Peyer's patch (tissue), 4 donors: ENCODE measurements at places on chromosomes 7 and 10. TPM values are rescaled to one million over a fixed set of nuclear protein-coding genes. Genes with fewer than 3 reads are reported as not detected.

DNA sequence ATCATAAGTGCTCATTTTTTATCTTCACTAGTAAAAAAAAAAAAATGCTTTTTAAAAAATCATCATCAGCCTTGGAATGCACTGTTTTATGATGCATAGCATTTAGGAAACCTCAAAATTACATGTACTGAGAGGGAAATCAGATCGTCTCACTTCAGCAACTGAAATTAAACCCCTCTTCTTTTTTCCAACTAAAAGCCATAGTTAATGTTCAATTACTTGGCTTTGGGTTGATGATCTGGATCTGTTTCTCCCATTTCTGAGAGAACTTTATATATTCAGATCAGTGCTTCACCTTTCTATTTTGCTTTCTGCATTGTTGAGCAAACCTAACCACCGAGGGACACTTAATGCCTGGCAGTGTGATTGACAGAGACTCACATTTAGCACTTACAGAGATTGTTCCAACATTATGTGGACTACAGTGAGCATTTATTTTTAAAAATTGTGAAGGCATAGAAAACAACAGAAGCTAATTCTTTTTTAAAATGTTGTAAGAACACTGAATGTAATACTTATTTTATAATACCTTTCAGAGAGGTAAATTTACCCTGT, 678.4 kb downstream of the PHTF2 start:
- H3K36me3 ChIP-seq, result no peaks in the 10 kb centered on the region
- no peak overlapping the region for H3K27ac ChIP-seq
- H3K27me3 ChIP-seq, result no peaks in the 10 kb centered on the region
- no peak overlapping the region for H3K4me3 ChIP-seq

- DNase-seq, result peak; percentile 48
- H3K27ac ChIP-seq, result no peak overlapping the region
- H3K27me3 ChIP-seq, result no peaks in the 10 kb centered on the region
- H3K36me3 ChIP-seq, result no peaks in the 10 kb centered on the region
- no peak overlapping the region for H3K4me3 ChIP-seq
Observed at GRCh38 chr7:77655836-77656455, 40.3 kb upstream of the RSBN1L start.

GRCh38 chr7:157668884-157669767, 332.3 kb downstream of the DNAJB6 start:
- H3K27ac ChIP-seq, result no peak overlapping the region
- H3K27me3 ChIP-seq, result no peaks in the 10 kb centered on the region

- peak overlapping the region; percentile 16 for H3K4me3 ChIP-seq
- peak; percentile 86 for DNase-seq
- no peaks in the 10 kb centered on the region for H3K36me3 ChIP-seq
- H3K27ac ChIP-seq, result peak overlapping the region; percentile 79
- H3K27me3 ChIP-seq, result no peaks in the 10 kb centered on the region
- H3K4me1 ChIP-seq, result peaks cover 22% of the 10 kb centered on the region
Observed at GRCh38 chr10:17029581-17030271, 99.9 kb downstream of the CUBN start.

DNA sequence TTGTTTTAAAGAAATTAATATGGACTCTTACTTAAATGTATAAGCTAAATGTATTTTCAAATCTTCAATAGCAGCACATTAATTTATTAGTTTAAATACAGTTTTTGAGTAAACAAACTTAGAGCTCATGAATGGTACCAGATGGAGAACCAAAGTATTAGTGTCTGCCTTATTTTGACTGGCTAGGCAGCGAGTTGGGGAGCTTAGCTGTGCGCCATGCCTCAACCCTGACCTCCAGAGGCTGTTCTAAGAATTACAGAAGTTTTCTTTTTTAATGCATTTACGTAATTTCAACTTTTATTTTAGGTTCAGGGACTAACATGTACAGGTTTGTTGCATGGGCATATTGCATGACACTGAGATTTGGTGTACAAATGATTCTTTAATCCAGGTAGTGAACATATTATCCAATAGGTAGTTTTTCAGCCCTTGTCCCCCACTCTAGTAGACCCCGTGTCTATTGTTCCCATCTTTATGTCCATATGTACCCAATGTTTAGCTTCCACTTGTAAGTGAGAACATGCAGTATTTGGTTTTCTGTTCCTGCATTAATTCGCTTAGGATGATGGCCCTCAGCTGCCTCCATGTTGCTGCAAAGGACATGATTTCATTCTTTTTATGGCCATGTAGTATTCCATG, 166.8 kb downstream of the IQUB start:
- no peak overlapping the region for H3K27ac ChIP-seq
- H3K4me1 ChIP-seq, result no peaks in the 10 kb centered on the region
- no peaks in the 10 kb centered on the region for H3K27me3 ChIP-seq
- no peak for DNase-seq

Gene SRRT
- 130 TPM for total RNA-seq

GRCh38 chr7:111855161-111855841, 293.0 kb upstream of the IMMP2L start:
- no peaks in the 10 kb centered on the region for H3K36me3 ChIP-seq
- no peaks in the 10 kb centered on the region for H3K27me3 ChIP-seq
- H3K4me3 ChIP-seq, result no peak overlapping the region
- no peak for DNase-seq
- no peaks in the 10 kb centered on the region for H3K4me1 ChIP-seq
- H3K27ac ChIP-seq, result no peak overlapping the region

Gene CALCR
- not detected for total RNA-seq

Gene SLC29A3
- 1.9 TPM for total RNA-seq

- H3K4me3 ChIP-seq, result no peak overlapping the region
- H3K27me3 ChIP-seq, result no peaks in the 10 kb centered on the region
Observed at GRCh38 chr7:20647036-20647435, 31.6 kb downstream of the ABCB5 start.

- H3K27me3 ChIP-seq, result no peaks in the 10 kb centered on the region
- H3K27ac ChIP-seq, result peak overlapping the region; percentile 38
- H3K36me3 ChIP-seq, result peaks cover 6% of the 10 kb centered on the region
- no peak for DNase-seq
- H3K4me3 ChIP-seq, result no peak overlapping the region
- peaks cover 5% of the 10 kb centered on the region for H3K4me1 ChIP-seq
Observed at GRCh38 chr7:50327443-50327842, 22.9 kb downstream of the IKZF1 start.

- H3K4me3 ChIP-seq, result no peak overlapping the region
- H3K4me1 ChIP-seq, result peaks cover 3% of the 10 kb centered on the region
- peak overlapping the region; percentile 74 for H3K27ac ChIP-seq
- no peaks in the 10 kb centered on the region for H3K36me3 ChIP-seq
Observed at GRCh38 chr7:25117226-25118047, 7.6 kb downstream of the CYCS start.

DNA sequence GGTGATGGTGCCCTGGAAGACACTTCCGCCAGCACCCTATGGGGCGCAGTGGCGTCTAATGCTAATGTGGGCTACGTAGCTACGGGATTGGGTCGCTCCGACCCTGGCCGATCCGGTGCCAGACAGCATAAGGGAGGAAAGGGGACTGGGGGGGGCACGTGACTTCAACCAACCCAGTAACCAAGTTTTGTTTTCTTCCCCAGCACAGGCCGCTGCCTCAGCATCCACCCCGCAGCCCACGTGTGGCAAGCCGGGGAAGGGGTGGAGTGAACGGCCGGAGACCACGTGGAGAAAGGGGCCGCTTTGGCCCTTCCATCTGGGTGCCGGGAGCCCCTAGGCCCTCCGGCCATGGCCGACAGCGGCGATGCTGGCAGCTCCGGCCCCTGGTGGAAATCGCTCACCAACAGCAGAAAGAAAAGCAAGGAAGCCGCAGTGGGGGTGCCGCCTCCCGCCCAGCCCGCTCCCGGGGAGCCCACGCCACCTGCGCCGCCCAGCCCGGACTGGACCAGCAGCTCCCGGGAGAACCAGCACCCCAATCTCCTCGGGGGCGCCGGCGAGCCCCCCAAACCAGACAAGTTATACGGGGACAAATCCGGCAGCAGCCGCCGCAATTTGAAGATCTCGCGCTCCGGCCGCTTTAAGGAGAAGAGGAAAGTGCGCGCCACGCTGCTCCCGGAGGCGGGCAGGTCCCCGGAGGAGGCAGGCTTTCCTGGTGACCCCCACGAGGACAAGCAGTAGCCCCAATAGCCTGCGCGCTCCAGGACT, 2.5 kb downstream of the PRR15 start:
- peak; percentile 69 for DNase-seq
- H3K36me3 ChIP-seq, result no peaks in the 10 kb centered on the region
- H3K4me1 ChIP-seq, result no peaks in the 10 kb centered on the region
- no peaks in the 10 kb centered on the region for H3K27me3 ChIP-seq
- H3K27ac ChIP-seq, result peak overlapping the region; percentile 93

Gene OPALIN
- not detected for total RNA-seq

Gene HOXA7
- 4.5 TPM for total RNA-seq

GRCh38 chr7:4951903-4952636, 6.9 kb downstream of the MMD2 start:
- no peak for DNase-seq
- H3K4me3 ChIP-seq, result no peak overlapping the region
- no peak overlapping the region for H3K27ac ChIP-seq
- no peaks in the 10 kb centered on the region for H3K27me3 ChIP-seq
- no peaks in the 10 kb centered on the region for H3K36me3 ChIP-seq

DNA sequence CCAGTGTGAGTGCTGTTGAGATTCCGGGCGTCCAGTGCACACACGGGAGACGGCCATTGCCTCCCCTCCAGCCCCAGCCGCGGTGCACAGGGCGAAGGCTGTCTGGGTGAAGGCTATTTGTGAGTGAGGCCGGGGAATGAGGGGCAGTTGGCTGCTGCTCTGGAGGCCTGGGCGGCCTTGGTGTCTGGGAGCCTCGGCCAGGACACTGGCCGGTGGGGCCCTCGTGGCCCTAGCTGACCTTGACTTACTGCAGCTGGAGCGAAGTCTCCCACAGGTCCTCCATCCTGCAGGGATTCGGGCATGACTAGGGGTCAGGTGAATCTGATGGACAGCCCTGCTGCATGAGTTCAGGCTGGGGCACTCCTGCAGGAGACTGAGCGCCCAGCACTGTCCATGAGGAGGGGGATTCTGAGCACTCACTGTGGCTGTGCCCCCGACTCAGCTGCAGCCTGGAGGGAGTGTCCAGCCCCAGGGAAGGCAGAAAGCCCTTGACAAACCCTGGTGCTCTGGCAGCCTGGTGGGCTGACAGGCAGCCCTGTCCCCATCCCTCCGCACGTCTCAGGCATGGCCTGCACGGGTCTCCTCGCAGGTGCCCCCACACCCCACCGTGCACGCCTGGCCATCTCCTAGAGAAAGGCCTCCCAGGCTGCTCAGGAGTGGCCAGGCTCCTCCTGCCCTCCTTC, 52.7 kb upstream of the FAM20C start:
- H3K4me3 ChIP-seq, result no peak overlapping the region
- H3K4me1 ChIP-seq, result peaks cover 7% of the 10 kb centered on the region
- no peaks in the 10 kb centered on the region for H3K36me3 ChIP-seq
- H3K27me3 ChIP-seq, result no peaks in the 10 kb centered on the region

GRCh38 chr7:43037531-43037930, 74.9 kb upstream of the HECW1 start:
- no peaks in the 10 kb centered on the region for H3K27me3 ChIP-seq
- no peak overlapping the region for H3K27ac ChIP-seq
- DNase-seq, result no peak
- H3K4me1 ChIP-seq, result no peaks in the 10 kb centered on the region

- no peak for DNase-seq
- no peaks in the 10 kb centered on the region for H3K4me1 ChIP-seq
- no peaks in the 10 kb centered on the region for H3K27me3 ChIP-seq
- no peak overlapping the region for H3K27ac ChIP-seq
- no peaks in the 10 kb centered on the region for H3K36me3 ChIP-seq
Observed at GRCh38 chr7:84901366-84901765, 285.5 kb downstream of the SEMA3D start.

DNA sequence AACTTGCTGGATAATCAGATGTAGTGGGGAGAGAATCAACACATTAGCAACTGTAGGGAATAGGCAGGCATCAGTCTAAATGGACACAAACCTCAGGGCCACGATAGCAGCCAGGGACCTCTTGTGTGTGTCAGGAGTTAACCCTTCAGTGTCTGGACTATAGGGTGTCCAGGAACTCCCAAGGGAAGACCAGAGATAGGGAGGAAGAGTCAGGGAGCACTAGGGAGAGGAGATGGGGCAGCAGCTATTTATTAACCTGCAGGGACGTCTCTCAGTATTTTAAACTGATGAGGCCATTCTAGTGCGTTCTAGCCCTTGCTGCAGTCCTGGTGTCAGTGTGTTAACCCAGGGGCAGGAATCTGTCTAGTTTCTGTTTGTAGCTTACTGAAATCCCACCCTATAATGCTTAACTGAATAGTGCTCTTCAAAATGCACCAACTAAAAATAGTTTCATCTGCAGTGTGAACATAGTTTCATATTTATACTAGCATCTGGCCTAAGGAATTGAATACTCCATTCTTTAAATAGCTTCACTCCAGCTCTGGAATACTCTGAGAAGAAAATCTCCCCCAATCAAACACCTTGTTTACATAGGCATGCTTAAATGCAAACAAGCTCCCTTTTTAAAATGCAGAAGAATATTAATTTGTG, 62.7 kb downstream of the ARID5B start:
- H3K4me1 ChIP-seq, result peaks cover 3% of the 10 kb centered on the region
- no peaks in the 10 kb centered on the region for H3K36me3 ChIP-seq
- no peaks in the 10 kb centered on the region for H3K27me3 ChIP-seq
- no peak for DNase-seq
- peak overlapping the region; percentile 66 for H3K27ac ChIP-seq
- H3K4me3 ChIP-seq, result no peak overlapping the region

GRCh38 chr7:9621927-9622326, 1188.5 kb downstream of the NXPH1 start:
- H3K27me3 ChIP-seq, result no peaks in the 10 kb centered on the region
- no peak overlapping the region for H3K27ac ChIP-seq
- no peak overlapping the region for H3K4me3 ChIP-seq
- H3K4me1 ChIP-seq, result no peaks in the 10 kb centered on the region
- H3K36me3 ChIP-seq, result no peaks in the 10 kb centered on the region

- H3K4me1 ChIP-seq, result peaks cover 26% of the 10 kb centered on the region
- peak overlapping the region; percentile 33 for H3K27ac ChIP-seq
- H3K4me3 ChIP-seq, result no peak overlapping the region
Observed at GRCh38 chr10:103888113-103888841, 29.7 kb downstream of the STN1 start.

GRCh38 chr7:155361947-155362346, 64.3 kb downstream of the INSIG1 start:
- no peaks in the 10 kb centered on the region for H3K4me1 ChIP-seq
- no peaks in the 10 kb centered on the region for H3K36me3 ChIP-seq
- peaks cover 4% of the 10 kb centered on the region for H3K27me3 ChIP-seq
- no peak overlapping the region for H3K27ac ChIP-seq

DNA sequence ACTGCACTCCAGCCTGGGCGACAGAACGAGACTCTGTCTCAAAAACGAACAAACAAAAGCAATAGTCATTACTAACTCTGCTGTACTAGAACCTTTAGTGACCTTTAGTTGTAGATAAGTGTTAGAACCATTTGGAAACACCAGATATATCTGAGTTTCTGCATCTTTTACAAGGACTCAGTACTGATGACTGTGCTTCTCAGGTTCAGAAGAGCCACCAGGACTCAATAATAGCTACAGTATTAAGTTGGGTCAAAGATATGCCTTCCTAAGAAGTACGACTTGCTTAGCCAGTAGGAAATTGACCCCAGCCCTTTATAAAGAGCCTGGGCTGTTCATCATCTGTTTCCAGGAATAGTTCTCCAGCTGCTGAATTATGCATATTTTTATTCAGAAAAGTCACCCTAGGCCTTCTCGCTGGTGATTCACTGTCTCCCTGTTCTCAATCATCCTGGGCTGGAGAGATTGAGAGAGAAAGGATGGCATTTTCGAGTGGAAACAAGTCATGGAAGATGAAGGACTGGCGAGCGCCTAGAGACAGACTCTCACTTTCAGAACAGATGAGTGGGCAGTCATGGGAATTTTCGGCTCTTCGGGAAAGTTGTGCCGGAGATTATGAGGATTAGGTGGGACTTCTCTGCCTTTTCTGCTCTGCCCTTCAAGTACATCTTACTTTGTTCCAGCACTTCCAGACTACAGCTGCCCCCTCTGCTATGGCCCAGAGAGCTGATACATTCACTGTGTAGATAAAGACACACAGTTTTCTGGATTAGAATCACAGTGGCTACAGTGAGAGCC, 316.1 kb downstream of the CCDC3 start:
- H3K27ac ChIP-seq, result no peak overlapping the region
- no peak overlapping the region for H3K4me3 ChIP-seq
